ENCODE measurements at places on chromosomes 6 and 20.
A peak's percentile ranks its signal among the peaks of the same experiment; 100 is the strongest.

GRCh38 chr6:44540881-44541280 lies 153.4 kb downstream of the CDC5L start:
- no peak for DNase-seq

- no peak for DNase-seq
These were observed 5.2 kb downstream of the HAO1 start for GRCh38 chr20:7935027-7935551.

GRCh38 chr20:48718786-48719578 lies 108.8 kb downstream of the PREX1 start:
- DNase-seq = no peak

DNA sequence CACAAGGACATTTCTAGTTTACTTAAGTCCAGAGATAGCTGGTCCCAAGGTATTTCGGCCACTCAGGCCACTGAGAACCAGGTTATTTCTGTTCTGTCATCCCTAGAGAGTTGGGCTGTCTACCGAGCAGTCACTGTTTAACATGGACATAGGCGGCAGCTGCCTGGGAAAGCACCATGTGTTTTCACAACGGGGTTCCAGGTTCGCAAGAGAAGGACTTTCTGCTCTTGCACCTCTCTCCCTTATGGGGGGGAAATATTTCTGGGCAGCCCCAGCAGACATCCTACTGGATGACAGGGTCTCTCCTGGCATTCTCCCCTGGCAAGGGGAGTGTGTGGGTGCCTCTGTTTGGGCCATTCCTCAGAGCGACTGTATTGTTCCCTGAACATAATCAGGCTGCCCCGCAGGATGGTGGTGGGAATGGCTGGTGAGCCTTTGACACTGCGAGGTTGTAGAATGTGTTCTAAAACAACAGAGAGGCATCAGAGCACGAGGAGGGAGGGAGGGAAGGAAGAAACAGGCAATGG lies 64.4 kb upstream of the DUSP22 start:
- DNase-seq = no peak

GRCh38 chr6:144063744-144064401 lies 31.5 kb downstream of the SF3B5 start:
- DNase-seq = peak; percentile 77

- no peak for DNase-seq
These were observed 48.8 kb downstream of the TM9SF4 start for GRCh38 chr20:32158351-32158750.

GRCh38 chr6:42441697-42442081 lies 10.0 kb downstream of the TRERF1 start:
- DNase-seq = no peak

Measured in stimulated activated CD4-positive, alpha-beta T cell treated with anti-CD3 and anti-CD28 coated beads, TNF-alpha, amount 100 ng/mL, for 1 hour (primary cell).